Left renal cortex interstitium (tissue), 4 donors: ENCODE measurements at places on chromosomes 16 and 17.

DNA sequence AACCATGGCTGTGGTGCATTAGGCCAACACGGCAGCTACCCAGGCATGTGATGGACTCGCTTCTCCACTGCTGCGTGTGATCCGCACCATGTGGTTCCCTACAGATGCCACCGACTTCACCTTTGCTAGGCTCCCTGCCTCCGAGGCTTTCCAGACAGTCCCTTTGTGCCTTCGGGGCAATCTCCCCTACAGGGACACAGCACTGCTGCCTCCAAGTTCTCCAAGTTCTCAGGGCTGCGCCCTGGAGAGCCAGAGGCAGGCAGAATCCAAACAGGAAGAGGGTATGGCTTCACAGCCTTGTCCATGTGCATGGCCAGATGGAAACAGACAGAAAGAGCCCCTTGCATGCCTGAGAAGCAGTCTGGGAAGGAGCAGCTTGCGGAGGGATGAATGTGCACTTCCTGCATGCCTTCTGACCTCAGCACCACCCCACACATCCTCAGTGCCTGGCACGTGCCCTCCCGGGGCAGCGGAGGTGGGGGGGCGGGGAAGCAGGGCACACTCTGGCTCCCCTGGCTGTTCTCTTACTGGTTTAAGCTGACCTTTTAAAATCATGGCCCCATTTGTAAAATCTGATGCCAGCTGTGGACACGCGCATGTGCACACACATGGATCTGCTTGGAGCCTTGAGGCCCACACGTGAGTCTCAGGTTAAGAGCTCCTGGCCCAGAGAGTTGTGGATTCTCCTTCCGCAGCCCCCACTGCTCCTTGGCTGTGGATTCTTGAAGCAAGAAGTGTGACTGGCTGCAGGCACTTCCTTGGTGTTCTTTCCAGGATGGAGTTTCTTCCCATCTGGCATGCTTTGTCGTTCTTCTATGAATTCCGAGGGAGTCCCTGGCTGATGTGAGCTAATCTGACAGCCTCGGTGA, 55.3 kb upstream of the MTSS2 start:
- no peak for DNase-seq

- peak; percentile 68 for DNase-seq
These were observed 143.3 kb downstream of the PARN start for GRCh38 chr16:14486520-14487303.

DNA sequence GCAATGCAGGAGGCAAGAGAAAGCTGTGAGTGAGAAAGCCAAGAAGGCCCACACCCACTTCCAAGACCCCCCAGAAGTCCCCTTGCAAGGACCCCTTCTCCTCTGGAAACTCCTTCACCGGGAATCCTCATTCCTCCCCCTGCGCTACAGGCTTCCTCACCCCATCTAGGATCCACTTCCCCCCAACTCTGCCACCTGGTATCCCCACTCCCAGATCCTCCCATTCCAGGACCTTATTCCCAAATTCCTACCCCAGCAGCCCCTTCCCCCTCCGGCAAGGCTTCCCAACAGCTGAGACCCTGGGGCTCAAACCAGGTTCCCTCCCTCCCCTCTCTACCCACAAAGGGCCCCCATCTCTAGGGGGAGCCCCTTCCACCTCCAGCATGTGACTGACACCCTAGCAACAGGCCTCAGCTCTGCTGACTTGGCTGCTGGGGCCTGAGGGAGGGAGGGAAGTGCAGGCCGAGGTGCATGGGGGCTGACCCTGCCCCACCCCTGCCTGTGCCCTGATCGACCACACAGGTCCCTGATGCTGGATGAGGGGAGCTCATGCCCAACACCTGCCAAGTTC, 2.1 kb downstream of the HSF4 start:
- DNase-seq, result no peak

GRCh38 chr16:4200000-4200780, 41.7 kb downstream of the SRL start:
- no peak for DNase-seq

GRCh38 chr16:4364196-4365013, 7.2 kb upstream of the VASN start:
- DNase-seq, result no peak

- DNase-seq, result no peak
These were observed 133.9 kb downstream of the SOCS1 start for GRCh38 chr16:11121914-11122692.

DNA sequence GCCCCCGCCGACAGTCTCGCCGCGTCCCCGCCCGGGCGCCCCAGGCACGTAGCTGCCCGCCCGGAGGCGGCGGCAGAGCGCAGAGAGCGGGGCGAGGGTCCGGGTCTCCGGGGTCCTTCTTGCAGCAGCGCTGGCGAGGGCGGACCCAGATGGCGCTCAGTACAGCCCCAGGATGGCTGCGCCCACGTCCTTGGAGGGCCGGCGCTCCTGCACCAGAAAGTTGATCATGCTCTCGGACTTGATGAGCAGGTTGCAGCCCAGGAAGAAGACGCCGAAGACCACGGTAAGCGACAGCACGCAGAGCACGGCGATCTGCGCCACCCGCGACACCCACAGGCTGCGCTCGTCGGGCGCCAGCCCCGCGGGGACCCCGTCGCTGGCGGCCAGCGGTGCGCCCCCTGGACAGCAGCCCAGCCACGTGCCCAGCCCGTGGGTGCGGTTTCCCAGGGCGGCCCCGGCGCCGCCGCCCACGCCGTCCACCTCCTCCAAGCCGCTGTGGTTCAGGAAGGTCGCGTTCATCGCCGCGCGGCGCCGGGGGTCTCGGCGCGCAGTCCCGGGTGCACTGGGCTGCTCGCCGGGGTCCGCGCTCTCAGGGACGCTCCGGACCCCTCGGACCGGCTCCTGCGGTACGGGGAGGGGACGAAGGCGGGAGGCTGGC, 435 bp downstream of the RPRML start:
- no peak for DNase-seq

DNA sequence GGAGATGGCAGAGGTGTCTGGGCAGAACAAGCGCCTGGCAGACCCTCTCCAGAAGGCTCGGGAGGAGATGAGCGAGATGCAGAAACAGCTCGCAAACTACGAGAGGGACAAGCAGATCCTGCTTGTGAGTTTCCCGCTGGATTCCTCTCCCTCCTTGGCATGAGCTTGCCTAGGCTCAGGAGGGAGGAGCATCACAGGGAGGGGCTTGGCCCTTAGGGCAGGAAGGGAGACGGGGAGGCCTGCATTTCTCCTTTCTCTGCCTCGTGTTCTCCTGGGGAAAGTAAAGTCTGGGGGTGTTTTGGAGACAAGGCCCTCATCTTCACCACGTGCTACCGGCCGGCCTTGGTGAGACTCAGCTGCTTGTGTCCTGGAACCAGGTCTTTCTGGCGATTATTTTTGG, 18.0 kb upstream of the DBNDD1 start:
- no peak for DNase-seq

GRCh38 chr17:79612468-79613194, 1.8 kb upstream of the RBFOX3 start:
- no peak for DNase-seq

DNA sequence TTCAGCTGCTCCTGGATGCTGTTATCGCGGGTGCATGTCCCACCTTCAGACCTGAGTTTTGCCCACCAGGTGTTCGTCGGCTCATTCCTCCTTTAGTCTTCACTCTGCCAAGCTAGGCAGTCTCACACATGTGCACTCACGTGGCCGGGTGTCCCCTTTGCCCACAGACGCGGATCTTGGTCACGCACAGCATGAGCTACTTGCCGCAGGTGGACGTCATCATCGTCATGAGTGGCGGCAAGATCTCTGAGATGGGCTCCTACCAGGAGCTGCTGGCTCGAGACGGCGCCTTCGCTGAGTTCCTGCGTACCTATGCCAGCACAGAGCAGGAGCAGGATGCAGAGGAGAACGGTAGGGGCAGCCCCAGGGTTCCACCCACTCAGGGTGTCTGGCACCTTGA, 133.1 kb downstream of the ABCC6 start:
- no peak for DNase-seq

GRCh38 chr17:57779706-57780105, 34.6 kb upstream of the CCDC182 start:
- DNase-seq, result no peak

GRCh38 chr17:30212750-30213149, 22.7 kb downstream of the SLC6A4 start:
- no peak for DNase-seq

DNA sequence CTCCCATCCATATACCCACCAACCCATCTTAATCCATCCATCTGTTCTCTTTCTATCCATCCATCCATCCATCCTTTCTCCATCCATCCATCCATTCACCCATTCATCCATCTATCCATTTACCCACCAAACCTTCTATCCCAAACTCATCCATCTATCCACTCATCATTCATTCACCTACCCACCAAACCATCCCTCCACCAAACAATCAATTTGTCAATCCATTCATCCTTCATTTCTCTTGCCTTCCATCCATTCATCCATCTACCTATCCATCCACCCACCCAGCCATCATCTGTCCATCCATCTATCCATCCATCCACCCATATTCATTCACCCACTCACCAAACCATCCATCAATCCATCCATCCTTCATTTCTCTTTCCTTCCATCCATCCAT, 44.6 kb upstream of the CIBAR2 start:
- no peak for DNase-seq

- no peak for DNase-seq
These were observed 46.2 kb downstream of the SMPD3 start for GRCh38 chr16:68401871-68402747.

DNA sequence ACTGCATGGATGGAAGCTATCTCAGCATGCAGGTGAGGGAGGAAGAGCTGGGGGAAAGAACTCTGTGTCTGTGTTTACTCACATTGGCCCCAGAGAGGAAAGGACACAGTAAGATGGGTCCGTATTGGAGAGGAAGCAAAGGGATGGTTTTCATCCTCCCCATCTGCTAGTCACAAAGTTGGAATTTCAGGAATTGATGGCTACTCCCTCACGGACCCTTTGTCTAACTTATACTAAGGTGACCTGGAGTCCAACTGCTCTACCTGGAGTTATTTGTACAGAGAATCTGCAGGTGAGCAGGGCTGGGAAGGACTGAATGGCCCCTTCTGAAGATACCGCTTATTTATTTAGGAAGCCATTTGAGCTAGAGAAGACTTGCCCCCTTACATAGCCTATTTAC, 55.1 kb downstream of the WNT3 start:
- no peak for DNase-seq

GRCh38 chr16:30350134-30350871, 4.8 kb downstream of the CD2BP2 start:
- no peak for DNase-seq

GRCh38 chr17:49694847-49695697, 12.7 kb downstream of the SLC35B1 start:
- DNase-seq, result no peak

DNA sequence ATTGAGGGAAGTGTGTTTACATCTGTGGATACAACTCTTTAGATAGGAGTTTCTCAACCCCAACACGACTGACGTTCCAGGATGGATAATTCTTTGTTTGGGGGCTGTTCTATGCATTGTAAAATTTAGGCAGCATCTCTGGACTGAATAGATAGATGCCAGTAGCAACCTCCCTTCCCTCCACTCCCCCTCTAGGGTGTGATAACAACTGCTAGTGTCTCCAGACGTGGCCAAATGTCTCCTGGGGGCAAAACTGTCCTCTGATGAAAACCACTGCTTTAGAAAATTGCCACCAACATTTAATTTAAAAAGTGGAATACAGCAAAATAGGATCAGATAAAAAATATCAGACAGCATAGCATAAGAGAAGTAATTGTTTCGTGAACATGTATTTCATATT, 79.9 kb downstream of the HS3ST3A1 start:
- DNase-seq, result no peak

DNA sequence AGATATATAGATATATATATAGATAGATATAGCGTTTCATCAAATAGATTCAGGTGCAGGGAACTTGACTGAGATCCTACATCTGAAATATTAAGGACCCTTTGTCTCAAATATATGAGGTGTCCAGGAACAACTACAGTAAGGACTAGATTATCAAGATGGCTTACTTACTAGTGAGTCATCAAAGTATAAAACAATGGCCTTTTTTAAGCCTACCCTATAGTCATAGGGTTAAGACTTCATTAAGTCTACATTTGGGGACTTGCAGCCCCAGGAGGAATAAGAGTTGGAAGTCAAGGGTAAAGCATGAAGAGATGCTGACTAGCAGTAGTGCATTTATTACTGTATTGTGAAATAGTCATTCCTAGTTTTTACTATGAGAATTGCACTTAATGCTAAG, 1023.4 kb downstream of the CDH11 start:
- no peak for DNase-seq

- no peak for DNase-seq
These were observed 9.8 kb upstream of the SMIM5 start for GRCh38 chr17:75623386-75623785.

- DNase-seq, result no peak
These were observed 28.7 kb downstream of the MEAK7 start for GRCh38 chr16:84475643-84476240.

DNA sequence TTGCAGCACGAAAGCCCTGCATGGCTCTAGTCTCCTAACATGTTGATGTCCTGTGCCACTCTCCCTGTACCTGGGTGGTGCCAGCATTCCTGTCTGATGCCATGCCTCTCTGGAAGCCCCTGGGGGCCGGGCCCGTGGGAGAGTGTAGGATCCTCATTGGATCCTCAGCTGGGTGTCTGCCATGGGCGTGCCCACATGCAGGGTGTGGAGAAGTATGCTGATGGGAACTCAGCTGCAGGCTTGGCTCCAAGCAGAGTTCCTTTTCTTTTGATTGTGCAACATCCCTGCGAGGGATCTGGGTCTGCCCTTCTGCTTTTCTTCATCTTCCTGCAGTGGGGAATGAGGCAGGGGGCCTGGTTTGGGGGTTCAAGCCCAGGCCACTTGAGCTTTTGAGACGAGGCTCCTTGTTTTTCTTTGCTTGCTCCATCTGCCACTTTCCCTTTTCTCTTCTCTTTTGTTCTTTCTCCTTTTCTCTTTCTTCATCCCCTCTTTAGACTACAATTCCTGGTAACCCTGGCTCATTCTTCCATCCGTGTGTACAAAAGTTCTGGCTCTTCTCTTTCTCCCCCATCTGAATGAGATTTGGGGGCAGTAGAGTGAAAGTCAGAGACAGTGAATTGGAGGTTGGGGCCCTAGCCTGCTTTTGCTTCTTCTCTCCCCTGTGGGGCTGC, 32.9 kb downstream of the KSR1 start:
- no peak for DNase-seq

- DNase-seq, result no peak
These were observed 41.4 kb downstream of the FOXK2 start for GRCh38 chr17:82560802-82561428.

DNA sequence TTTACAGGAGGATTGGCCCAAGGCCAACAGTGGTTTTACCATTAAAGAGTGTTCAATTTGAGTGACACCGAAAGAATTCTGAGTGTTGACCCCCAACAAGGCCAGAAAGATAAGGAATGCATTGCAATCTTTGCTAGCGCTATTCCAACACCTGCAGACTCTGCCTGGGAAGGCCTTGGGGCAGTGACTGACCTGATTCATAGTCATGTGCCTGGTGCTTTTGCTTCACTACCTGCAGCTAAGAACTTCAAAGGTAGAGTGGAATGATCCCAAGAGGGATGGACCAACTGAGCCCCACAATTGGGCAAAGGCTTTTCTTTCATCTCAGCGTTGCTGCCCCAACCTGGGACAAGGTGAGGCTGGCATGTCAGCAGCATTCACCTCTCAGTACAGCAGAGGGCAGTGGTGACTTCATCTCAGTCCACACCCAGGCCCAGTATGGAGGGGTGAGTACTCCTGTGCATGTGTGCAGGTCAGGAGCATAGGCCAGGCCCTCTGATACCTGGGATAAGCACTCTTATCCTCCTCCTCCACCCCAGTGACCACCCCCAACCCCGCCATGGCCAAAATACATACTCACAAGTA, 149.6 kb upstream of the GNAO1 start:
- DNase-seq, result peak; percentile 10
